Right atrium auricular region (tissue), 2 donors: ENCODE measurements at places on chromosomes 3 and 15.
A peak's percentile ranks its signal among the peaks of the same experiment; 100 is the strongest.

DNA sequence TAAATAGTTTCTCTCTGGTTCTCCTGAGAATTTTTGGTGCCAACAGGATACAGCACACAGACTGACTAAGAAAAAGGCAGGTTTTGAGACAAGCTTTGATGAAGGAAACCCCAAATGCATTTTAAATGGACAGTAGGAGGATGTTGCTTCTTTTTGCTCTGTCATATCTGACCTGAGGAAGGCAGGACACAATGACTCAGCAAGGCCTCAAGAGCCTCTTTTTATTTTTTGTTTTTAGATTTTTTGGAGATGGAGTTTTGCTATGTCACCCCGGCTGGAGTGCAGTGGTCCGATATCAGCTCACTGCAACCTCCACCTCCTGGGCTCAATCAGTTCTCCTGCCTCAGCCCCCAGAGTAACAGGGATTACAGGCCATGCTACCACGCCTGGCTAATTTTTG is 16.9 kb upstream of the KNG1 start:
- no peak for DNase-seq

GRCh38 chr3:14248849-14249523 is 70.4 kb downstream of the LSM3 start:
- no peak for DNase-seq

DNA sequence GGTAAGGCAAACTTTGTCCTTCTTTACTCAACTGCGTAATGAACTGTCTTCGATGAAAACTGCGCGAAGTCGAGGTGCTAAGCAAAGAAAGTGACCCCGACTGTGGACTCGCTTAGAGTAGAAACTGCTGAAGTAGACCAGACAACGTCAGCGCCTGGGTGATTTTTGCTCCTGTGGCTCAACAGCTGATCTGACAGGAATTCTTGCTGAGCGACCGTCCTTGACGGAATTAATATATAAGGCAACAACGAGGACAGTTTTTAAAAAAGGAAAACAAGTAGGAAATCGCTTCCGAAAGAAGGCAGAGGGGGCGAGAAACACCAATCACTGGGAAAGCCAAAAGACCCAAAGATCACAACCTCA is 541 bp downstream of the RPS27L start:
- peak; percentile 62 for DNase-seq

DNA sequence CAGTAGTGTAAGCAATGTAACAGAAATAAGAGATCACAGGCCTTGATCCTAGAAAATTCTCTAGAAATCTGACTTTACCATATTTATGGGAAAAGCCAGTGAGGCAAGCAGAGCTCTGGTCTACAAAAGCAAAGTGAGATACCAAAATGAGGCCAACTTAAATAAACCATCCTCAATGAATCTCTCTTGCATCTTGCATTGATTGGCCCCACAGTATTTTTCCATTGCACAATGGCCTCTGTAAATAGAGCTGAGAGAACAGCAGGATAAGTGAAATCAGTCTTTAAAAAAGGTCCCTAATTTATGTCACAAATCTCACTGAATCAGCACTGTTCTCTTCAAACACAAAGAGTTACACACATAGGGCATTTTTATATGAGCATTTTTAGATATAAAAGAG is 8.9 kb downstream of the CFAP20DC start:
- DNase-seq: no peak

GRCh38 chr3:131216801-131217200 is 164.8 kb upstream of the NUDT16 start:
- DNase-seq: peak; percentile 82

DNA sequence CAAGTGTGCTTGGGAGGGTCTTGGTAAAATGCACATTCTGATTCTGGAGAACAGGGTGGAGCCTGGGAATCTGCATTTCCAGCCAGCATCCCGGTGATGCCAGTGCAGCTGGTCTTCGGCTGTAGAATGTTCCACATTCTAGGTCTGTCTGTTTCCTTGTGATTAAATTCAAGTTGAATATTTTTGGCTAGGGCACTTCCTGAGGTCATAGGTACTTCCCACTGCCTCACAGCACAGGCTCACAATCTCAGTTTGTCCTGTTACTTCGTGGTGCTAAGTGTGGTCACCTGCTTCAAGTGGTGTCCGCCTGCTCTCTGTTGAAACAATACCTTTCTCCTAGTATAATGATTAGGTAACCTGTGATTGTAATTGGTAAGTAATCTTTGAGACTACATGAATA is 40.1 kb downstream of the FLNB start:
- no peak for DNase-seq

DNA sequence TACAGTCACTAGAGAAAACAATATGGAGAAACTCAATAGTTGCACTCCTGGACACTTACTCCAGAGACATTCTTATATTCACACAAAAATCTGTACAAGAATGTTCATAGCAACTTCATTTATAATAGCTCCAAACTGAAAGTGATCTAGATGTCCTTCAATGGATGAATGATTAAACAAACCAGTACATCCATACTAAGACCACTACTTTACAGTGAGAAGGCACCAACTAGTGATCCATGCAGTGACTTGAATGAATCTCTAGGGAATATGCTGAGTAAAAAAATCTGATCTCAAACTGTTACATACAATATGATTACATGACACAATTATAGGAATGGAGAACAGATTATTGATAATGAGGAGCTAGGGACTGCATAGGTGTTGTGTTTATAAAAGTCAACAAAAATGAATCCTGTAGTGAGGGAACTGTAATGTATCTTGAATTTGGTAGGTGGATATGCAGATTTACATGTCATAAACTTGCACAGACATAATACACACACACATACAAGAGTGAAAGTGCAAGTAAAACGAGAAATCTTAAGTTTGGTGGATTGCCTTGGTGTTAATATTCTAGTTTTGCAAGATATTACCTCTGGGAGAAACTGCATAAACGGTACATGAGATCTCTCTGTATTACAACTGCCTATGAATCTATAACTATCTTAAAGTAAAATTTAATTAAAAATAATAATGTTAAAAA is 85.7 kb downstream of the SPATA16 start:
- DNase-seq: no peak
